Articular chondrocyte of knee joint (primary cell): ENCODE measurements at places on chromosomes 1 and 21. TPM values are rescaled to one million over a fixed set of nuclear protein-coding genes. Genes with fewer than 3 reads are reported as not detected.

The CD55 gene
- 39.1 and 42.9 TPM in 2 replicates for total RNA-seq

The TEX38 gene
- total RNA-seq = not detected in 2 replicates

The RAB7B gene
- 11.6 and 19.9 TPM in 2 replicates for total RNA-seq

The PTAFR gene
- 0.13 TPM in 1 of 2 replicates, not detected in the other for total RNA-seq

The RAB42 gene
- total RNA-seq = 10.1 and 12.4 TPM in 2 replicates

The MATN1 gene
- 0.11 TPM in 1 of 2 replicates, not detected in the other for total RNA-seq

The PLA2G2F gene
- not detected in 2 replicates for total RNA-seq

The LIN28A gene
- total RNA-seq = not detected in 2 replicates

The HOOK1 gene
- under 0.01 TPM in 2 replicates for total RNA-seq

The CLCNKA gene
- total RNA-seq = not detected in 2 replicates

The RGSL1 gene
- not detected in 2 replicates for total RNA-seq

The FCGR2B gene
- not detected in 2 replicates for total RNA-seq

The KRTAP21-2 gene
- 1.3 TPM in 1 of 2 replicates, not detected in the other for total RNA-seq

The RAB25 gene
- 0.13 TPM in 1 of 2 replicates, not detected in the other for total RNA-seq

The PALMD gene
- 38.3 TPM in 2 replicates for total RNA-seq

The ANGPTL1 gene
- 10.1 and 14.5 TPM in 2 replicates for total RNA-seq

The CFAP141 gene
- not detected in 2 replicates for total RNA-seq

The AP4B1 gene
- 20.5 and 21.1 TPM in 2 replicates for total RNA-seq

The EPHX1 gene
- total RNA-seq = 113 and 122 TPM in 2 replicates

The SYTL1 gene
- 0.13 and 0.22 TPM in 2 replicates for total RNA-seq

The CELF3 gene
- not detected in 2 replicates for total RNA-seq

The BCAN gene
- not detected in 2 replicates for total RNA-seq

The COL11A1 gene
- total RNA-seq = 44.3 and 156 TPM in 2 replicates

The LCE3E gene
- total RNA-seq = not detected in 2 replicates

The PRAMEF17 gene
- total RNA-seq = not detected in 2 replicates

The CFHR2 gene
- not detected in 2 replicates for total RNA-seq

The DNASE2B gene
- not detected in 2 replicates for total RNA-seq

The OR2T4 gene
- not detected in 2 replicates for total RNA-seq

The PER3 gene
- total RNA-seq = 15.3 and 18.7 TPM in 2 replicates
